ENCODE measurements at places on chromosomes 5 and 9.

DNA sequence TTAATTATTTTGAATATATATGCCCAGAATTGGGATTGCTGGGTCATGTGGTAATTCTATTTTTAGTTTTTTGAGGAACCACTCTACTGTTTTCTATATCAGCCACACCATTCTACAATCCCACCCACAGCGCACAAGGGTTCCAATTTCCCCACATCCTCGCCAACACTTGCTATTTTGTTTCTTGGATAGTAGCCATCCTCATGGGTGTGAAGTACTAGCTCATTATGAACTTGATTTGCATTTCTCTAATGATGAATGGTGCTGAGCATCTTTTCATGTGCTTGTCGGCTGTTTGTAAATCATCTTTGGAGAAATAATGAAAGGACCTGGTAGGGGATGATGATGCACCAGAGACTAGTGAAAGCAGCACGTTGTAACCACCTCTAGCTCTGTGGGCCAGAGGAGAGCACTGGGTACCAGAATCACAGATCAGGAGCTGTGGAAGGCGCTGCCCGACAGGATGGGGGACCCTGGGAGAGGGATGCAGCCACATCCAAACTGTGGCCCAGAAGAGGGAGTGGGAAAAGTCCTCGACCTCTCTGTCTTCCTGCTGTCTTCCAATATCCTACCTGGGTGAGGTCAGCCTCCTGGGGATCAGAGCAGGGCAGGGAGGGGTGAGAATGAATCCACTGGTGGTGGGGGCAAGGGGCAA lies 155.4 kb downstream of the RGS3 start:
- no peak for DNase-seq

GRCh38 chr9:71725590-71726338 lies 42.5 kb downstream of the CEMIP2 start:
- DNase-seq, result no peak

DNA sequence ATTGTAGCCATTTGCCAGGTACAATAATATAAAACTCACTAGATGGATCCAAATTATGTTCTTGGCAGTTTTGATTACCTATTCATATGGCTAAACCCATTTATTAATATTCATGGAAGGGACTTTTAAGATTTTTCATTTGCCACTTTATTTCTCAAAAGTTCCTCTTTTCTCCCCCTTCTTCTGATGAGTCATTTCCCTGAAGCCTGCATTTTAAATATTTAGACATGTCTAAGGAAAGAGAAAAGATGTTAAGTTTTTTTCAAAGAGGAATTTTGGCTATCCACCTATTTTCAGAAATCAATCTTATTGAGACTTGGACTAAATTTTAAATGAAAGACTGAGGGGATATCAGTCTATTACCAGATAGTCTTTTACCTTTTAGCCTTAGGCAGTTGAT lies 1189.4 kb downstream of the EFNA5 start:
- DNase-seq, result no peak

DNA sequence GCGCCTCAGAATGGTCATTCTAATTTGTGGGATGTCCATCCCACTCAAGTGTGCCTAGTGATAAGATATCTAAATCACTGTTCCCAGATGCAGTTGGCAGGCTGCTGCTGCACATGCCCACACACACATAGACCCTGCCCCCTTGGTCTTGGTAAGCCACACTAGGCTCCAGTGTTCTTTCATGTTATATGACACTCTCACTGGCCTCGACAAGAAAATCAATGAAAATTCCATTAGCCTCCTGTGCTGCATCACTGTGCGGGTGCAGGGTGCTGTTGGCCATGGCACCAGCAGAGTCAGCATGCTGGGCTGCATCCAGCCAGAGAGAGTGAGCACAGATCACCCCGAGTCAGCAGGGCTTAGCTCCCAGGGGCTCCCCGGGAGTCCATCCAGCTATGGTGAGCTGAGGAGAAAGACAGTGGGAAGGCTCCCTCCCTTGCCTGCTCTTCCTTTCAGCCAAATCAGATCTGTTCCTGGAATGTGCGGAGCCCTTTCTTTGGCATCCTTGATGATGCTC lies 59.9 kb downstream of the ABLIM3 start:
- DNase-seq, result no peak

- no peak for DNase-seq
Observed at GRCh38 chr5:161261668-161262323, 284.7 kb downstream of the GABRB2 start.

- no peak for DNase-seq
Observed at GRCh38 chr5:76602094-76602726, 21.0 kb downstream of the F2RL2 start.

GRCh38 chr9:87178302-87178701 lies 231.0 kb upstream of the GAS1 start:
- DNase-seq, result no peak

- DNase-seq, result no peak
Observed at GRCh38 chr5:172492097-172492840, 37.9 kb upstream of the SH3PXD2B start.

DNA sequence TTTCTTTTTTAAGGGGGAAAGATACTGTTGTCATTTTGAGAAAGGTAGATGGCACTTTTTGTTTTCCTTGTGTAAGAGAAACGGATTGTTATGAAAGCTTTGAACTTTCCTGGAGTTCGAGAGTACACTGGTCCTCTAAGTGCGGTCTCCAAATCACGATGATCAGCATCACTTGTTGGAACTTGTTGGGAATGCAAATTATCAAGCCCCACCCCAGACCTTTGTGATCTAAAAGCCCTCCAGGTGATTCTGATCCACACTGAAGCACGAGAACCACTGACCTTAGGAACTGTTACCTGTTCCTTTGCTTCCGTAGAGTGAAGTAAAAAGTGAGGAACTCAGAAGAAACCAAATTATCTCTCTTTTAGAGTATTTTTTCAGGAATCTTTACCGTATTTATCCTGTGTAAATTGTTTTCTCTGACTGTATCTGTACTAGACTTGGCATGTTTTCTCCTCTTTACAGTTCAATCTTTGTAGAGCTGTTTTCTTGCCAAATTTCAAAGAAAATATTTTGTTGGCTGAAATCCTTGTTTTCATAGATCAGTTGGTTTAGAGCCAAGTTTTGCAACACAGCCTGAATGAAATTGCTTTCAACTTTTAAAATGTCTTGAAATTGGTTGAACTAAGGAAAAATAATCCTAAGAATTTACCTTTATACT lies 4.0 kb downstream of the MAT2B start:
- DNase-seq, result no peak

GRCh38 chr5:73280821-73281746 lies 108.1 kb downstream of the TMEM174 start:
- peak; percentile 34 for DNase-seq

DNA sequence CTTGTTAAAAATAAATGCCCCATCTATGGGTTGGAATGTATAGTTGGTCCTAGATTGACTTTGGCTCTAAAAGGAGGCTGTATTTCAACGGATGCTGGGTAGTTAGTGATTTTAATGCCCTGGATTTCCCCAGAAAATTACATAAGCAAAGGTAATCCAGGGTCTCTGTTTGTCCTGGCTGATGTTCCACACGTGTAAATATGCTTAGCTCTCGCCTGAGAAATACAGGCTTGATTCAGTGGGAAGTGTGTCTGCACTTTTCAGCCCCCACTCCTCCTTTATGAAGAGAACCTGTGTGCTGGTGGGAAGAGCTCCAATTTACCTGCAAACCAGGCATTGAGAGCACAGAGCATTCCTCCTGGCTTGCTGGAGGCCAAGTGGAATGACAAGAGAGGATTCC lies 294.6 kb upstream of the CLINT1 start:
- DNase-seq, result no peak

GRCh38 chr5:170821257-170821800 lies 37.8 kb downstream of the GABRP start:
- no peak for DNase-seq

DNA sequence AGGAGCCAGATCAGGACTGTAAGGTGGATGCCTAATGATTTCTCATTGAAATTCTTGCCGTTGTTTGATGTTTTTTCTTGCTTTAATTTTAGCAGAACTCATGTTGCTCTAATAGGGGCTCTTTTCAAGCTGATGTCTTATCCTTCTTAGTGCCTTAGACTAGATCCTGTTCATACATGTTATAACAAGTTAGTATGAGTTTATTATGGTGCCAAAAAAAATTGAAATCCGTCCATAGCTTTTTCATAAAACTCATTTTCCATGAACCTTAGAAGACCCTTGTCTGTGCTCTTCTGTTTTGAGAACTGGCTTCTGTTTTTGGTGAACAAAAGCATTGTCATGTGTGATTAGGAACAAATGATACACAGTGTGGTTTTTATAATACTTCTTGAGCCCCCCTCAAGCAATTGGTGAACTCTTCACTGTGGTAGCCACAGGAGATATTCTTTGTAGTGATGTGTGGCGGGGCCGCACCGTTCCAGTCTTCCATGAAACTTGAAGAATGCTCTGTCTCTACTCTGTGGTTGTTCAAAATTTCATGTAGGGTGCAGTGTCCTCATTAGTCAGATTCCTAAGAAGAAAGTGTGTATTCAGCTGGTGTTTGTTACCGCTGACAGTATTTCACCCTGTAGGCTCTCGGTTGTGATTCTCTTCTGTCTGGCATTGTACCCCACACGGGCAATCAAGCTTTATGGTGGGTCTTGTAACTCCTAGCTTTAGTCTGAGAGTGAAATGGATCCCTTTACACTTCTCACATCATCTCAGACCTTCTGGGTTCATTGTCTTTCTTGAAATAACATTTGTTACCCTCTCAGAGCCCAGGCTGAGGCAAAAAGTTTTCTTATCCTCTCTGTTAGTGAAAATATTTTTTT lies 10.7 kb downstream of the OTULIN start:
- no peak for DNase-seq

DNA sequence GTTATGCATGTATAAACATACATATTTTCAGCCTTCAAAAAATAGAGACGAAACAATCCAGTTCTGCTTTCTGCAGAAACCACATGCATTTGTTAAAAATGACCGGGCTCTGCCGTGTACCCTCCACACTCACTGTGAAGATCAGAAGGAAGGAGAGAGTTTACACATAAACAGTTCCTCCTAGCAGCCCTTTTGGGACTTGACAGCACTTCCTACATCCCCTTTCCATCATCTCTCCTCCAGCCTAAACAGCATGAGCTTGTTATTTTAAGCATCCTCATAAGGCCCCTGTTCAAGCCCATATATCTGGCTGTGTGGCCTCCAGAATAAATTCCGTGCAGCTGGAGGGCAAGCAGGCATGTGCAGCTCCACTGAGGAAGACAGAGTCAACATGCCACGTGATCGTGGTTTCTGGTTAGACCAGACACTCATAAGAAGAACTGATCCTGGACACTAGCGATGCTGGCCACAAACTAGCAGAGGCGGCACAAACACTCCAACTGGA lies 42.2 kb downstream of the NIPAL4 start:
- DNase-seq, result no peak

DNA sequence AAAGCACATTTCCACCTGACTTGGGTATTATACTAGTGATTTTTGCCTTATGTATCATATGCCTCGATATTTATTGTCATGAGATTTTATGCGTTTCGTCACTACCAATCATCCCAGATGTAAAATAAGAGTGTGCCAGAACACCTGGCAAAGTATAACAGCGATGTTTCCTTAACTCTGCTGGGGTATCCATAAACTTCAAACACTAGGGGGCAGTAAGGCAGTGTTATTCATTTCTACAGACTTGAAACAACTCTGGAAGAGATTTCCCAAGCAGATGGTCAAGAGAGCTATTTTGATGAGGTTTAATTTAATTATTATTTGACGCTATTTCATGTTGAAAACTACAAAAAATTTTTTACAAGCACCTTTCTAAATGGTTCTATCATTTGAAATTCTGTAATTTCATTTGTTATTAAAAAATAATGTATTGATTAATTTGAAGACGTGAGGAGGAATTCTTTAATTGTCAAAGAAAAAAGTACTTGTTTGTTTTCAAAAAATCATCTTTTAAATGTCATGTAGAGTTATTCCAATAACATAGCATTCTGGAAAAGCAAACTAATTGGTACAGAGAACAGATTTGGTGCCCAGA lies 388.5 kb upstream of the CTNND2 start:
- DNase-seq, result no peak

DNA sequence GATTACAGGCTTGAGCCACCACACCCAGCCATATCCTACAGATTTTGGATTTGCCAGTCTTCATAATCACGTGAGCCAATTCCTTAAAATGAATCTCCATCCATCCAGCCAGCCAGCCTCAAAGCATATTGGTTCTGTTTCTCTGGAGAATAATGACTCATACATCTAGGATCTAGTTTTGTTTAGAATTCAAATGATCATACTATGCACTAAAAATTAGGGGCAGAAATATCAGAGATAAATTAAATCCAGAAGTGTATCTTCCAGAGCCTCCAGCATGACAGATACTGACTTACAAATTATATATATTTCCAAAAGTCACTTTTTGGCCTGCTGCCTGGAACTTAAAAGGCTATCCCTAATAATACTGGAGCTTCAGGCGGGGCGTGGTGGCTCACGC lies 119.1 kb upstream of the NR5A1 start:
- DNase-seq, result no peak

DNA sequence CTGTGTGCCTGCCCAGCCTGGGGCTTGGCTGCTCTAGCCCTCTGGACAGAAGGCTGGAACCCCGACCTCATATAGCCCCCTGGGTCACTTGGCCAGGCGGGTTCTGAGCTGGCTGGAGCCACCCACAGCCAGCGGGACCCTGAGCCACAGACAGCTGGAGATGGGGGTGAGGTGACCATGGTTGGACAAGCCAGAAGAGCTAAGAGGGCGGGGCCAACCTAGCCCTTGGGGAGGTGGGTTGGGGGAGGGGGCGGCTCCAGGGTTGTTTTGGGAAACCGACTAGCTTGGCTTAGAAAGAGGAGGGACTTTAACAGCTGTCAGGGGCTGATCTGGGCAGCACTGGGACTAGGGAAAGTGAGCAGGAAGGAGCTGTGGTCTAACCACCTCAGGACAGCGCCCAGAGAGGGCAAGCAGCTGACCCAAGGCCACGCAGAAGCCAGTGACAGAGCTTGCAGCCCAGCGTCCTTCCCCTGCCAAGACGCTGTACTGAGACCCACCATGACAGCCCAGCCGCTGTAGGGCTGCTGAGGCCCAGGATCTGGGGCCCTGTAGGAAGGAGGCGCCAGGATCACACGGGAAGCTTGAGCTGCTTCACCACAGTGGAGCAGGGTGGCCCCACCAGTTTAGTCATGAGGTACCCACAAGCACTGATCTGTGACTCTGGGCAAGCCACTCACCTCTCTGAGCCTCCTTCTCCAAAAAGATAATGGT lies 2.2 kb downstream of the AIF1L start:
- DNase-seq, result no peak

GRCh38 chr5:1793301-1793740 lies 6.3 kb downstream of the MRPL36 start:
- DNase-seq, result no peak

GRCh38 chr9:117681888-117682287 lies 22.3 kb upstream of the TLR4 start:
- DNase-seq, result no peak

DNA sequence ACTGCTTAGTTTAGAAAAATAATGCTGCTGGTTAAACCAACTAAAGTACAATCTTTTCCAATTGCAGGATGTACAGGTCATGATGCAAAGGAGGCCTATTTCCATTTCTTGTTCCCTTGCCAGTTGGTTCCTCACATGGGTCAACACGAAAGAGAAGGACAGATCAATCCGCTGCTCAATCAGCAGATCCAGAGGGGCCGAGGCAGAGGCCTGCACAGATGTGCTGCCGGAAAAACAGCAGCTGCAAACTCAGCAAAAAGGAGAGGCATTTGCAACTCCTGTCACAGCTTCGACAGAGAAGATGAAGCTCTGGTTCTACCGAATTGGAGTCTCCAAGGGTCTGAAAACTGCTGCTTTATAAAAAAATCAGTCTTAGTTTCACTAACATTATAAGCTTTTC lies 69.8 kb downstream of the NIPSNAP3B start:
- no peak for DNase-seq
